ENCODE measurements at places on chromosomes 6 and 20. TPM values are rescaled to one million over a fixed set of nuclear protein-coding genes. Genes with fewer than 3 reads are reported as not detected.

DNA sequence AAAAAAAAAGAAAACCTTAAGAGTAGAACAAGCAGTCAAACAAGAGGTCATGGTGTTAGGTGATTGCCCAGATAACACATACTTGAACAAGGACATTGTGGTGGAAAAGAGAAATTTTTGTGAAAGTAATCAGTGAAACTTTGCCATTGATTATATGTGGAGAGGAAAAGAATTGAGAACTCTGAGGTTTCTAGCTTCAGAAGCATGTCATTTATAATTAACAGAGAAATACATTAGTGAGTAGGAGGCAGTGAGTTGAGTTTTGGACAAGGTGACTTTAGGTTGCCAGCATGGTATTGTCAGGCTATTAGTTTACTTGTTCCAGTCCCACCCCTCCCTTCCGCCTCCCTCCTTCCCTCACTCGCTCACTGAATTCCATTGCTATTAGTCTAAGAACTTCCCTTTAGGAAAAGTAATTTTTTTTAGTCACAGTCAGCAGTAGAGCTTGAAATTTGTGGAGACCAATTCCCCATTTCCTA, 17.2 kb downstream of the TAB2 start:
- no peak for DNase-seq
- peak overlapping the region; percentile 87 for H3K27ac ChIP-seq
- peaks cover 90% of the 10 kb centered on the region for H3K4me1 ChIP-seq

GRCh38 chr6:108736832-108737231, 111.4 kb upstream of the ARMC2 start:
- no peak for DNase-seq
- H3K4me3 ChIP-seq, result no peak overlapping the region
- no peak overlapping the region for H3K27ac ChIP-seq
- H3K27me3 ChIP-seq, result no peaks in the 10 kb centered on the region
- H3K4me1 ChIP-seq, result no peaks in the 10 kb centered on the region

- no peaks in the 10 kb centered on the region for H3K4me1 ChIP-seq
- peak; percentile 80 for DNase-seq
- H3K36me3 ChIP-seq, result no peaks in the 10 kb centered on the region
- H3K27ac ChIP-seq, result no peak overlapping the region
- H3K4me3 ChIP-seq, result no peak overlapping the region
- H3K27me3 ChIP-seq, result peaks cover 2% of the 10 kb centered on the region
Measured at GRCh38 chr6:137571854-137572253, 77.7 kb upstream of the OLIG3 start.

DNA sequence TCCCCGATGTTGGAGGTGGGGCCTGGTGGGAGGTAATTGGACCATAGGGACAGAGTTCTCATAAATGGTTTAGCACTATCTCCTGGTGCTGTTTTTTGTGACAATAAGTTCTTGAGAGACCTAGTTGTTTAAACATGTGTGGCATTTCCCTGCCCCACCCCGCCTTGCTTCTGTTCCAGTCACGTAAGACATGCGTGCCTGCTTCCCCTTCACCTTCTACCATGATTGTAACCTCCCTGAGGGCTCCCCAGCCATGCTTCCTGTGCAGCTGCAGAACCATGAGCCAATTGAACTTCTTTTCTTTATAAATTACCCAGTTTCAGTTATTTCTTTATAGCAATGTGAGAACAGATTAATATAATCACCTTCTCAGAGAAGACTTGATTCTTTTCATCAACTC, 2.5 kb upstream of the RNF144B start:
- no peak for DNase-seq
- no peaks in the 10 kb centered on the region for H3K36me3 ChIP-seq
- no peak overlapping the region for H3K4me3 ChIP-seq
- H3K27me3 ChIP-seq, result peaks cover 5% of the 10 kb centered on the region
- no peak overlapping the region for H3K27ac ChIP-seq
- H3K4me1 ChIP-seq, result peaks cover 24% of the 10 kb centered on the region

The SPEF1 gene
- total RNA-seq, result not detected
